ENCODE measurements at places on chromosomes 13 and 19.

DNA sequence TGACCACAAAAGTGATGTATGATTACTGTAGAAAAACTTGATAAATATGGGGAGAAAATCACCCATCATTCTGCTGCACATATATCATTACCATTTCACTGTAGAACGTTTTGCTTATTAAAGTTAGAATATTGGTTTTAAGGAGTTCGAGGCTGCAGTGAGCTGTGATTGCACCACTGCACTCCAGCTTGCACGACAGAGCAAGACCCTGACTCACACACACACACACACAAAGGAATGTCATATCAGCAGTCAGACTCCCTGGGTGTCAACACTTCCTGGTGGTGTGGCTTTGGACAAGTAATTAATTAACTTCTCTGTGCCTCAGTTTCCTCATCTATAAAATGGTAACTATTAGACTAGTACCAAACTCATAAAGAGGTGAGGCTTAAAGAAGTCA, 11.3 kb upstream of the PNMA8A start:
- no peak for DNase-seq

- no peak for DNase-seq
Observed at GRCh38 chr13:76854894-76855293, 31.3 kb downstream of the KCTD12 start.

DNA sequence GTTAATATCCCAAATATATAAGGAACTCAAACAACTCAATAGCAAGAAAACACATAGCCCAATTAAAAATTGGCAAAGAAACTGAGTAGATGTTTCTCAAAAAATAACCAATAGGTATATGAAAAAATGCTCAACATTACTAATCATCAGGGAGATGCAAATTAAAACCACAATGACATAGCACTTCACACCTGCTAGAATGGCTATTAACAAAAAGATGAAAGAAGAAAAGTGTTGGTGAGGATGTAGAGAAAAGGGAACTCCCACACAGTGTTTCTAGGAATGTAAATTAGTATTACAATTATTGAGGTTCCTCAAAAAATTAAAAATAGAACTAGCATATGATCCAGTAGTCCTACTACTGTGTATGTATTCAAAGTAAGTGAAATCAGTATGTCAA, 1212.8 kb downstream of the DIAPH3 start:
- no peak for DNase-seq

DNA sequence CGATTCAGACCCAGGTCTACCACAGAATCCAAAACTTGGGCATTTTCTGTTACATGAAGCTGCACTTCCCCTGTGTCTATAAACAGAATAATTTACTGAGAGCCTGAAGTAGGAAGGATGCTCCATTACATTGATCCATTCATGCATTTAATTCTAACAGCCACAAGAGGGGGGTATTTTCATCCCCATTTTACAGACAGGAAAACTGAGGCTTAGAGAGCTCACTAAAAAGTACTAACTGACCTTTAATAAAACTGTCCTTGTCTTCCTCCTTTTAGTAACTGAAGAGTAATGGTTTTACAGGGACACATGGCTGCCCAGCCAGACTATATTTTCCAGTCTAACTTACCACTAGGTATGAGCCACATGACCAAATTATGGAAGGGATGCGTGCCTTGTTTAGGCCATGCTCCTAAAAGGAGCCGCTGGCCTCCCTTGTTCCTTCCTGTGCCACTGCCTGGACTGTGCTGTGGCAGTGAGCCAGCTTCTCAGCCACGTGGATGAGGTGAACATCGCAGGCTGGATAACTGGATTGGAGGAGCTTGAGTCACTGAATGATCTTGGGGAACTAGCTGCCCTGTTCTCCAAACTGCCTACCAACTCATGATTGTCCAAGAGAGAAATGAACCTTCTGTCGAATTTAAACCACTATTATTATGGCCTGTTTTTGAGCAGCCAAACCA, 108.3 kb downstream of the DOCK9 start:
- DNase-seq: peak; percentile 16
